ENCODE measurements at places on chromosomes 1 and 21.

GRCh38 chr1:15106608-15107007, 46.9 kb upstream of the TMEM51 start:
- DNase-seq: peak; percentile 42

GRCh38 chr1:53644496-53644895, 94.5 kb downstream of the GLIS1 start:
- no peak for DNase-seq

DNA sequence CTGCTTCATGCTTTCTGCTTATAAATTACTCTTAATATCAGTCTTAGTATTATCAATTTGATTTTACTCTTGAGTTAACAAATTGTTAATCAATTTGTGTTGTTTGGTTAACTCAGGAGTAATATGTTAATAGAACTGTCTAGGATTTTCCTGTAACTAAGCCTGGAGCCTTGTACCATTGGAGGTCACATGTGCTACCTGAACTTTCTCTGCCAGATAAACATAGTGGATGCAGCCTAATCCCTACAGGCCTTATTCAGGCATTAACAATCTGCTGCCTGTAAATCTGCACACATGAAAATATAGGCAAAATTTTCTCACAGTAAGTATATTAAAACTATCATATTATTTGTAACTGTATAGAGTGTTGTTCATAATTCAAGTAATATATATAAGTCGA, 47.1 kb upstream of the TMPRSS2 start:
- DNase-seq: no peak

DNA sequence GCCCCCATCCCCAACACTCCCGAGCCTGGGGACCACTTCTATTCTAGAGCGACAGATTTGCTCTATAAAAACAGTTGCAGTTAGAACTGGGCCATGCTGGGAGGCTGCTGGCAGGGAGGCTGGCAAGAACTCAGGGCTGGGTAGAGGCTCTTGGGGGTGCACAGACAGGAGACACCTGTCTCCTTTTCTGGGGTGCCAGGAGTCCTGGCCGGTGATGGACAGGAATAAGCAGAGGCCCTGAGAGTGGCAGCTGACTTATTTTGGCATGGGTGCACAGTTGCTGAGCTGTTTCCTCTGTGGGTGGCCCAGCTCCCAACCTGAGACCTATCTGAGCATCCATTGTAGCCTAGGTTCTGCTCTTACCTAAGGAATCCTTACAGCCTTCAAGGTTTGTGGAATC, 39.2 kb upstream of the TMPRSS2 start:
- DNase-seq: no peak

DNA sequence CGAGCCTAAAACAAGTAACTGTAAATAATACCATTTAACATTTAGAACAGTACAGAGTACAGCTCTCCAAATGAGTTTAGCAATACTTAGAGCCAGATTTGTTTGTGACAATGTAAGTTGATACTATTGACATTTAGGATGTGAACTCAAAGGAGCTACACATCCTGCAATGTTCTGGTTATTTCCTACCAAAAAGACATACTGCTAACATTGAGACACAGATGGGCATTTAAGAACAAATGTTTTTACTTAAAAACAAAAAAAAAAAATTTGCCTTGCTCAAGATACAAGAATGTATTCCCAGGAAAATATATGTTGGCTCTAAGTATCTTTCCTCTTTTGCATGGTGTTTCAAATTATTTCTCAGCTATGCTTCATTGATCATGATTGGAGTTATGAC, 1464.8 kb upstream of the PRMT6 start:
- no peak for DNase-seq

DNA sequence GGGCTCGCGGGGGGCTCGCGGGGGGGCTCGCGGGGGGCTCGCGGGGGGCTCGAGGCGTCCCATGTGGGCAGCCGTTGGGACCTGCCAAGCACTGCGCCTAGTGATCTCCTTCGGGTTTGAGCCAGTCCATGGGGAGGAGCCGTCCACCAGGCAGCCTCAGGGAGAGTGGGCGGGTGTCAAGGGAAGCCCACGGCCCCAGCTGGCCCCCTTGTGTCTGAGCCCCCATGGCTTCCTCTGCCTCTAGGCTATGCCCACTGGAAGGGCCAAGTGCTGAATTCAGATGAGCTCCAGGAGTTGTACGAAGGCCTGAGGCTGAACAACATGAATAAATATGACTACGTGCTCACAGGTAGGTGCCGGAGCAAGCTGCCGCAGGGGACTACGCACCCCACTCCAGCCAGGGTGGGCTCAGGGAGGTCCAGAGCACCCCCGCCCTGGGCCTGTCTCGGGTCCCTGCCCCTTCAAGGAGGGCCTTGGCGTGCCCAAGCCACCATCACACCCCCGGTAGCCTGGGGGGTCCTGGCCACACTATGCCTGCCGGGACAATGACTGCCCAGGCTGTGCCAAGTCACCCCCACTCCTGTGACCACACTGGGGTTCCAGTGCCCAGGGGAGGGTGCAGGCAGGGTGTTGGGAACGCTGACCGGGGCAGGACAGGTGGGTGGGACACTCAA, 22.6 kb downstream of the PDXK start:
- DNase-seq: no peak

DNA sequence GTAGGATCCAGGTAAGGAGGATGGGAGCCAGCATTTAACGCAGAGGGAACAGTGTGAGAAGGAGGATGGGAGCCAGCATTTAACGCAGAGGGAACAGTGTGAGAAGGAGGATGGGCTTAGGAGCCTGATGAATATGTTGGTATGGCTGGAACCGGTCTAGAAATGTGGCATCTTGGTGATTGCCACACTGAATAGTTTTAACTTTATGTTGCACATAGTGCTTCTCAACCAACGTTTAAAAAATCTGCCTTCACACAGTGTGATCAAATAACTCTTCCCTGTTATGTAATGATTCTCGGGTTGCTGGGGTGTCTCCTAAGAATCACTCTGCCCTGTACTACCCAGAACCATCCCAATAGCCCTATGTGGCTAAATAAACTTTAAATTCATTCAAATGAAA, 146.9 kb upstream of the DUSP10 start:
- no peak for DNase-seq

DNA sequence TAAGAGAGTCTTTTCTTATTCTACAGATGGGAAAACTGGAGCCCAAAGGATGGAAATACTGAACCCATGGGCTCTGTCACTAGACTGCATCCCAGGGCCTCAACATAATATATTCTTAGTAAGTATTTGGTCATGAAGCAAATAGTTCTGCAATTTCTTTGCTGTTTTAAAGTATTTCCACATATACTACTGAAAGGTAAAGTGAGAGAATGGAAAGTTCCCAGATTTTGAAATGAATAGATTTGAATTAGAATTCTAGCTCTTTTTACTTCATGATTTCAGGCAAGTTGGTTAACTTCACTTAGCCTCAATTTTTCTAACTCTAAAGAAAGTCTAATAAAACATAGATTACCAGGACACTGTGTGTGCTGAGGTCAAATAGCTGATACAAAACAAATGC, 95.6 kb upstream of the FGGY start:
- no peak for DNase-seq

DNA sequence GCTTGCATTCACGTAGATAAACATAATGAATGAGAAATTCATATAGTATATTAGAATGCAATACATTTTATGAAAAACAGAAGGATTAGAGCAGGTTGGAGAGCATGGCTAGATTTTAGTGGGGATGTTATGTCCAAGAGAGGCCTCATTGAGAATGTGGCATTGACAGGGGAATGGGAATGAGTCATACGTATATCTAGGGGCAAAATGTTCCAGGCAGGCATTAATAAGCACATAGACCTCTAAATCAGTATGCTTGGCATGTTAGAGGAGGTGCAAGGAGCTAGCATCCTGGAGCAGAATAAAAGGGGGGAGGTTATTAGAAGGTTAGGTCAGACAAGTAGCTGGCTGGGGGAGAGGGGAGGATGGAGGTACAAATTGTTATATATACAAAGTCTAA, 93.0 kb downstream of the USH2A start:
- peak; percentile 8 for DNase-seq

- DNase-seq: no peak
These were observed 33.1 kb upstream of the KCNQ4 start for GRCh38 chr1:40750451-40750908.

GRCh38 chr1:187509091-187509490, 680.3 kb downstream of the PLA2G4A start:
- peak; percentile 17 for DNase-seq

DNA sequence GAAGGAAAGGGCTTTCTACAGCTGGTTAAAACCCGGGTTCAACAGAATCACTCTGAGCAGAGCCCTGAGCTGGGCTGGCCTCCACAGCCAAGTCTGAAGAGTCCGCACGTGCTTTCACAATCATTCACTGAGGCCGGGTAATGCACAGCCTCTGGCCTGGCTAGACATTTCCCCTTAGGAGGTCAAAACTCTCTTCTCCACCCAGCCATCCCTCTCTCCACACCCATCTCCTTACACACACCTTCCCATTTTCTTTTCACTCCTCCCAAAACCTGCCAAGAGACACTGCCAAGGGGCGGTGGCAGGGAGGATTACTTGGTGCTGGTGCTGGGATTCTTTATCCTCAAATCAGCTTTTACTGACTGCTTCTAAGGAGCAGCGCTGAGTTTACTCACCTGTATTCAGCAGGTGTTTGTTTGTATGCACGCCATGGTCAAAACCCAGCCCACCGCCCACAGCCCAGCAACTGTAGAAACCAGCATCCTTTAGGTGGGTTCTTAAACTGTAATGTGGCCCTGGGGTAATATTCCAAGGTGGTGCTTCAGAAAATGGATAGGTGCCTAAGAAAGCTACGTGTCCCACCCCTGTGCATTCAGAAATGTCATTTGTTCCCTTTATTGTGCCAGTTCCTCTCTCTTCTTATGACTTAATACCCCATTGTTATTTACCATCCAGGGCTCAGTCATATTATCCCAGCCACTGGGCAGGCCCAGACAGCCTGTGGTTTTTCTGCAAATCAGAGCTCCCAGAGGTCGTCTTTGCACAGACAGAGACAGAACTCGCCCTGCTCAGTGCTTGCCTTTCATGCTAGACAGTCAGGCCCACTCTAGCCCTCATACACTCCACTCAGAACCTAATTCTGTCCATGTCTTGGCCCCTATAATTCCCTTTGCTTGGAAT, 80.2 kb downstream of the ADSS2 start:
- DNase-seq: no peak

DNA sequence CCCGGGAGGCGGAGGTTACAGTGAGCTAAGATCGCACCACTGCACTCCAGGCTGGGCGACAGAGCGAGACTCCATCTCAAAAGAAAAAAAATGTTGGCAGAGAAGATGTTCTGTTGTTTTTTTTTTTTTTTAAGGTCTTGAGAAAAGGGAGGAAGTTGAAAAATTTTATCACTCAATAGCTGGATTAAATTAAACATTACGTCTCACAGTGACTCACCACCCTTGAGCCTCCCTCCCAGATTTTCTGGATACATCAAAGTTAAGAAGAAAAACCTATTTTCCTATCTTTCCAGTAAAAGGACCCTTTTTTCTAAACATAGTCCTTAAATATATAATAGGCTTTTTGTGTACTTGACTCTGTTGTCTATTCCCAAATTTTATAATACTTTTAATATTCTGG, 35.5 kb downstream of the IFNAR1 start:
- peak; percentile 76 for DNase-seq

- no peak for DNase-seq
These were observed 627 bp downstream of the RIIAD1 start for GRCh38 chr1:151721788-151722510.

GRCh38 chr1:156898161-156898566, 4.6 kb downstream of the PEAR1 start:
- DNase-seq: peak; percentile 82

DNA sequence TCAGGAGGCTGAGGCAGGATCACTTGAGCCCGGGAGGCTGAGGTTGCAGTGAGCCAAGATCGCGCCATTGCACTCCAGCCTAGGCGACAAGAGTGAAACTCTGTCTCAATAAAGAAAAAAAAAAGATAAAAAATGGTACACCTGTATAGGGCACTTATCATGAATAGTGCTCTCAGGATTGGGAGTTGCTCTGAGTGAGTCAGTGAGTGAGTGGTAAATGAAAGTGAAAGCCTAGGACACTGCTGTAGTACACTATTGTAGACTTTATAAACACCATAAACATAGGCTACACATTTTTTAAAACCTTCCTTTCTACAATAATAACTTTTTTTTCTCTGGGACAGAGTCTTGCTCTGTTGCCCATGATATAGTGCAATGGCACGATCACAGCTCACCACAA, 16.8 kb downstream of the PHTF1 start:
- no peak for DNase-seq

GRCh38 chr1:33036051-33036525, 595 bp downstream of the AK2 start:
- DNase-seq: no peak

- peak; percentile 71 for DNase-seq
These were observed 77.4 kb downstream of the RERE start for GRCh38 chr1:8740034-8740449.

- no peak for DNase-seq
These were observed 4.2 kb downstream of the S100A6 start for GRCh38 chr1:153531638-153532037.

- DNase-seq: peak; percentile 16
These were observed 521.0 kb upstream of the B3GALT2 start for GRCh38 chr1:193707271-193708021.

DNA sequence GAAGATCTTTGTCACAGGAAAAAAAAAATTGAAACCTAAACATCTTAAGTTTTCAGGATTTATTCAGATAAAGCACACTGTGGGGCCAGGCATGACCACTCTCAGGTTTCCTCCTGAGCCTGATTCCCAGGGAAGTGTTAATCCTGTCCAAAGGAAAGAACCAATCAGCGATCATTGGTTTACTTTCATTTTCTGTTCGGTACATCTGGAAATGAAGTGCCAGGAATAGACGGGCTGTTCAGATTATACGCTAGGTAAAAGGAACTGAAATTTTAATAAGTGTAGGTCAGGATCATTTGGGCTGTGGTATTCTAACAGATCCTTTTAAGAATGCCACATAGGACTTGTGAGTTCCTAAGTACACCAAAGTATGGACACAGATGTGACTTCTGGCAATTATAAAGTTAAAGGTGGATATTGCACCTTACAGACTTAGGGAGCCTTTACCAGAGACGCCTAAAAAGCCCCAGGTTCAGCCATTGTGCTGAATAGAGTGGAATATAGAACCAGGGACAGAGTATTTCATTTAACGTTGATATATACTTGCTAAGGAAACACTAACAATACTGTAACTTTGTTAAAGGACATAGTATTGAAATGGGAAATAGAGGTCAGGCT, 9.3 kb upstream of the CACYBP start:
- DNase-seq: peak; percentile 27

DNA sequence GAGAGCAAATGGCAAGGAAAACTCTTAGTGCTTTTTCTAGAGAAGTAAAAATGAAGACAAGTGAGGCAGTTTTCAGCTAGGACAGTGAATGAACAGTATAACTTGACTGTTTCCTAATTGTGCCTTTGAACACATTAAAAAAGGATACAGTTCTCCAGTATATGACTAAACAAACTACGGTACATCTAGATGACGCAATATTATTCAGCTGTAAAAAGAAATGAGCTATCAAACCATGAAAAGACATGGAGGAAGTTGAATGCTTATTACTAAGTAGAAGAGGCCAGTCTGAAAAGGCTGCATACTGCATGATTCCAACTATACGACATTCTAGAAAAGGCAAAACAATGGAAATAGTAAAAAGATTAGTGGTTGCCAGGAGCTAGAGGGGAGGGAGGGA, 206.3 kb downstream of the SIPA1L2 start:
- DNase-seq: peak; percentile 33
